Esophagus muscularis mucosa (tissue), 4 donors: ENCODE measurements at places on chromosomes 12 and 14.

DNA sequence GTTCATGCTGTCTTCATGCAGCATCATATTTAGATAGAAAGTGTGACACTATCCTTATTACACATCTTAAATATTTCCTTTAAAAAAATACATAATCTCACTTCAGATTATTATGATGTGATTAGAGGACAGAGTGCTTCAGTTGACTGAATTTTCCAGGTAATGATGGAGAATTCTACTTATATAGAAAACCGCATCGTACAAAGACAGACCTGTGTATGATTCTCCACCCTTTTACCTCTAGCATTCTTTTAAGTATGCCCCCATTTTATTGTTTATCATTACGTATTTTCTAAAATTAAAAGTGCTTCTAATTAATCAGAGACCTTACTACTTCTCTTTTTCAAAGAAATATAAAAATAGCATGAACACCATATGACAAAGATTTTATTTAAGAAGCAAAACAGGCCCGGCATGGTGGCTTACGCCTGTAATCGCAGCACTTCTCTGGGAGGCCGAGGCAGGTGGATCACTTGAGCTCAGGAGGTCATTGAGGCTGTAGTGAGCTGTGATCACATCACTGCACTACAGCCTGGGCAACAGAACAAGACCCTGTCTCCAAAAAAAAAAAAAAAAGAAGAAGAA lies 13.9 kb downstream of the RPS6KA5 start:
- H3K36me3 ChIP-seq = no peaks in the 10 kb centered on the region
- peaks cover 70% of the 10 kb centered on the region for H3K4me1 ChIP-seq
- no peaks in the 10 kb centered on the region for H3K27me3 ChIP-seq

GRCh38 chr14:91332171-91332985 lies 85.2 kb downstream of the CCDC88C start:
- H3K27ac ChIP-seq = no peak overlapping the region
- H3K36me3 ChIP-seq = peaks cover 2% of the 10 kb centered on the region
- H3K27me3 ChIP-seq = no peaks in the 10 kb centered on the region
- peaks cover 25% of the 10 kb centered on the region for H3K4me1 ChIP-seq
- no peak overlapping the region for H3K4me3 ChIP-seq
- no peak for DNase-seq

GRCh38 chr14:86652526-86652925 lies 1122.6 kb downstream of the FLRT2 start:
- no peaks in the 10 kb centered on the region for H3K36me3 ChIP-seq
- no peak for DNase-seq
- H3K4me3 ChIP-seq = no peak overlapping the region
- H3K27me3 ChIP-seq = no peaks in the 10 kb centered on the region

- no peak overlapping the region for H3K27ac ChIP-seq
- DNase-seq = no peak
- no peaks in the 10 kb centered on the region for H3K36me3 ChIP-seq
- peaks cover 19% of the 10 kb centered on the region for H3K4me1 ChIP-seq
- H3K27me3 ChIP-seq = no peaks in the 10 kb centered on the region
These were observed 133.5 kb upstream of the TMCC3 start for GRCh38 chr12:94783862-94784261.

- no peak for DNase-seq
- H3K4me1 ChIP-seq = peaks cover 11% of the 10 kb centered on the region
- no peaks in the 10 kb centered on the region for H3K27me3 ChIP-seq
- H3K4me3 ChIP-seq = no peak overlapping the region
These were observed 17.5 kb downstream of the AQP6 start for GRCh38 chr12:49990273-49990672.

GRCh38 chr12:118033902-118034301 lies 17.4 kb downstream of the RFC5 start:
- H3K4me3 ChIP-seq = no peak overlapping the region
- no peaks in the 10 kb centered on the region for H3K27me3 ChIP-seq
- peaks cover 6% of the 10 kb centered on the region for H3K4me1 ChIP-seq
- DNase-seq = no peak

DNA sequence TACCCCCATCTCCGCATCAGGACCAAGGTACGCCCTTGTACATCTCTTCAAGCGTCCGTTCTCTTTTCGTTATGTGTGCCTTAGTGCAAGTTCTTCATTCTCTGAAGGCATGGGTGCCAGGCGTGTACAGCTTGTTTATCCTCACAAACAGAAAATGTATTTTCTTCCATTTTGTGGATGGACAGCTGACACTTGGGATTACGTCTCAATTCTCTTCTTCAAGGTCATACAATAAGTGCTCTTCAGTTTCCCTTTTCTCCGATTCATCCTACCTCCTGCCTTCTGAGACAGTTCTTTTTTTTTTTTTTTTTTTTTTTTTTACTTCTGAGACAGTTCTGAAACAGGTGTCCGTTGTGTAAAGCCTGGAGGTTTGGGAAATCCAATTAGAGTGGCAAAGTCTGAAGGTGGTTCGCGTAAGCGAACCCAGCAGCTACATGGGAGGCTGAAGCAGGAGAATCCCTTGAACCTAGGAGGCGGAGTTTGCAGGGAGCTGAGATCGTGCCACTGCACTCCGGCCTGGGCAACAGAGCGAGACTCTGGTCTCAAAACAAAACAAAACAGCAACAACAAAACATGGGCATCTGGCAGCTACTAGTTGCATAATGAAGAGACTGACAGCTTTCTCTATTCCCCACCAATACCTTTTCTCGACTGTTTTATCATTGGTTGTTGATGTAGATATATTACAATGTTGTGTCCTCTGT lies 734 bp downstream of the COX6A1 start:
- H3K4me3 ChIP-seq = peak overlapping the region; percentile 75
- peak overlapping the region; percentile 80 for H3K27ac ChIP-seq
- H3K36me3 ChIP-seq = peaks cover 33% of the 10 kb centered on the region
- no peak for DNase-seq
- H3K27me3 ChIP-seq = no peaks in the 10 kb centered on the region
- peaks cover 24% of the 10 kb centered on the region for H3K4me1 ChIP-seq

DNA sequence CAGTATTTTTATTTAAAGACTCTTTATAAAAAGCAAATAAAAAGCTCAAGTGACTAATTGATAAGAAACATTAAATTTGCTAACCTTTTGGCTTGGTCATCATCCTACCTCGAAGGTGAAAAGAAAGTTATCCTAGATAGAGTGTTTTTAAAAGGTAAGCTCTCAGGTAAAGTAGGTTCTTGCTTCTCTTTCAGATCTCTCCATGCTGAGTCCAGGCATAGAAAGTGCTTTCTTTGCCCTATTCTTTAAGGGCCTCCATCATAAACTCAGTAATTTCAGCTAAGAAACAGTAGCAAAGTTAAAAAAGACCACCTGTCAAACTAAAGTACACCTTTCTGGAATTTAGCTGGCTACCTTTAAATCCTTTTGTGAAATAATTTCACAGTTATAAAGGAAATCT lies 20.6 kb upstream of the ANHX start:
- no peak overlapping the region for H3K27ac ChIP-seq
- H3K4me1 ChIP-seq = no peaks in the 10 kb centered on the region
- no peak overlapping the region for H3K4me3 ChIP-seq
- DNase-seq = no peak

DNA sequence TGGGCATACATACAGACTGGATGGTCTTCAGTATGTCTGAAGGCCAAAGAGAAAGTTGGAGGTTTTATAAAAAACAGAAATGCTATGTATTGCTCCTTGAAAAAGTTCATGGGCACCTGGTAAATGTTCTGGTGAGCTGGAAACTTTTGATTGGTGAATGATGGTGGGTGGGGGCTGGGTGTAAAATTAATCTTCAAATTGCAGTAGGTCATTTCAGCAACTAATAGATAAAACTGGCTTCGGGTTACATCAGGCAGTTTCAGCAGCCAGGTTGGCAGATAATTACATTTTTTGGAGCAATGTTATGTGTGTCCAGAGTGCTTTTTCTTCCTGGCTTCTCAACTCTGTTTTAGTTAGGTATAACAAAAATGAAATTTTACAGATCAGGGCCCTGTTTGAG lies 35.3 kb downstream of the SDR9C7 start:
- no peaks in the 10 kb centered on the region for H3K4me1 ChIP-seq
- H3K27me3 ChIP-seq = no peaks in the 10 kb centered on the region
- H3K4me3 ChIP-seq = no peak overlapping the region
- no peak overlapping the region for H3K27ac ChIP-seq
- no peaks in the 10 kb centered on the region for H3K36me3 ChIP-seq
- peak; percentile 60 for DNase-seq

DNA sequence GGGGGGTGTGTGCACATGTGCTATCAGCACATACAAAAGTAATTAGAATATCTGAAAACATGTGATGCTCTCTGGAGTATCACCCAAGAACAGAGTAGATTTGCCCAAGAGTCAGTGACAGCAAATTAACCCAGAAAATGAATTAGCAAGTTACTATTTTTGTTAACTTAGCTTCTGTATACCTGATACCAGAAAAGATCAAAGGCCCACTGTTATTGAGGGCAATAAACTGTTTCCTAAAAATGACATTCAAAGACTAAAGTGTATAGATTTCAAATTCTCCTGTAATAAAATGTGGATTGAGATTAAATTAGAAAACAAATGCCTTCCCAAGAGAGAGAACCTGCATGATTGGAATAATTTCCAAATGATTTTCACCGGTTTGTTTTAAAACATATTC lies 184.7 kb downstream of the MED13L start:
- H3K4me3 ChIP-seq = no peak overlapping the region
- no peak for DNase-seq
- H3K36me3 ChIP-seq = no peaks in the 10 kb centered on the region
- H3K27ac ChIP-seq = no peak overlapping the region

GRCh38 chr12:94122591-94122990 lies 25.8 kb upstream of the PLXNC1 start:
- no peaks in the 10 kb centered on the region for H3K4me1 ChIP-seq
- no peak overlapping the region for H3K27ac ChIP-seq
- DNase-seq = no peak
- H3K36me3 ChIP-seq = no peaks in the 10 kb centered on the region

GRCh38 chr12:67068761-67069450 lies 200.3 kb upstream of the CAND1 start:
- H3K4me3 ChIP-seq = peak overlapping the region; percentile 87
- no peak for DNase-seq
- peak overlapping the region; percentile 86 for H3K27ac ChIP-seq
- no peaks in the 10 kb centered on the region for H3K27me3 ChIP-seq
- H3K4me1 ChIP-seq = peaks cover 5% of the 10 kb centered on the region
- no peaks in the 10 kb centered on the region for H3K36me3 ChIP-seq

DNA sequence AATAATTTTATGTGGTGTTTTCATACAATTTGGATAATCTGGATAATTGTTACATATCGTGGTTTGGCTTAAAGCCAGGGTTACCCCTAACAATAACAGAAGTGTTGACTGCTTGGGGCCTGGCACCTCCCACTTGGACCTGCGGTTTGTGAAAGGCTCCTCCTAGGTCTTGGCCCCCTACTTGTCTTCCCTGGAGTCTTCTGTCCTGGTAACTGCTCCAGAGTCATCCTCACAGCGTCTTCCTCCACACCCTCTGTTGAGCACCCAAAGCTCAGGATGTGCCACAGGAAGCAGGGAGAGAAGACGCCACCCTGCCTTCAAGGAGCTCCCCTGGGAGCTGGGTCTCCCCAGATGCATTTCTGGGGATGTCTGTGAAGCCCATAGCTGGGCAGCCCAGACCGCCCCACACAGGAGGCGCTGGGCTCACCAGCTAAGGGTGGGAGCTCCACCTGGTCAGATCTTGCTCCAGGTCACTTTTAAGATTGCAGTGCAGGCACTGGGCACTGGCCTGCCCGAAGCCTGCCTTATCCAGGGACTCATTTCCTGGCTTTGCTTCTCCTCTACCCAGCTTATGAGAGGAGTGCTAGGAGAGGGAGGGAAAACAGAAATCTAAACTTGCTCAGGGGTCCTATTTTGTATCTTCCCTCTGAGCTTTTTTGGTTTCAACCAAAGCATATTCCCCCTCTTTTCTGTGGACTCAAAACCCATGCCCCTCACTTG lies 98.2 kb downstream of the ZFP36L1 start:
- no peak overlapping the region for H3K4me3 ChIP-seq
- H3K27ac ChIP-seq = no peak overlapping the region
- no peaks in the 10 kb centered on the region for H3K36me3 ChIP-seq
- H3K27me3 ChIP-seq = no peaks in the 10 kb centered on the region

GRCh38 chr12:3033539-3033867 lies 43.7 kb upstream of the TSPAN9 start:
- H3K27me3 ChIP-seq = no peaks in the 10 kb centered on the region
- peaks cover 24% of the 10 kb centered on the region for H3K36me3 ChIP-seq
- no peak for DNase-seq
- H3K4me3 ChIP-seq = no peak overlapping the region

GRCh38 chr12:88940854-88941253 lies 360.6 kb upstream of the KITLG start:
- H3K4me1 ChIP-seq = peaks cover 2% of the 10 kb centered on the region
- no peaks in the 10 kb centered on the region for H3K27me3 ChIP-seq
- no peak for DNase-seq
- no peak overlapping the region for H3K4me3 ChIP-seq
- no peaks in the 10 kb centered on the region for H3K36me3 ChIP-seq

- no peak for DNase-seq
- H3K27me3 ChIP-seq = no peaks in the 10 kb centered on the region
- peaks cover 13% of the 10 kb centered on the region for H3K4me1 ChIP-seq
- no peak overlapping the region for H3K4me3 ChIP-seq
- H3K36me3 ChIP-seq = no peaks in the 10 kb centered on the region
- H3K27ac ChIP-seq = no peak overlapping the region
These were observed 196.2 kb upstream of the ARHGAP5 start for GRCh38 chr14:31880935-31881334.

GRCh38 chr14:76830556-76830955 lies 4.3 kb downstream of the LRRC74A start:
- no peak overlapping the region for H3K4me3 ChIP-seq
- H3K27ac ChIP-seq = no peak overlapping the region
- no peak for DNase-seq
- H3K36me3 ChIP-seq = no peaks in the 10 kb centered on the region

- H3K27me3 ChIP-seq = no peaks in the 10 kb centered on the region
- H3K27ac ChIP-seq = no peak overlapping the region
- no peaks in the 10 kb centered on the region for H3K36me3 ChIP-seq
- no peaks in the 10 kb centered on the region for H3K4me1 ChIP-seq
These were observed 58.1 kb downstream of the TBX5 start for GRCh38 chr12:114347861-114348260.

DNA sequence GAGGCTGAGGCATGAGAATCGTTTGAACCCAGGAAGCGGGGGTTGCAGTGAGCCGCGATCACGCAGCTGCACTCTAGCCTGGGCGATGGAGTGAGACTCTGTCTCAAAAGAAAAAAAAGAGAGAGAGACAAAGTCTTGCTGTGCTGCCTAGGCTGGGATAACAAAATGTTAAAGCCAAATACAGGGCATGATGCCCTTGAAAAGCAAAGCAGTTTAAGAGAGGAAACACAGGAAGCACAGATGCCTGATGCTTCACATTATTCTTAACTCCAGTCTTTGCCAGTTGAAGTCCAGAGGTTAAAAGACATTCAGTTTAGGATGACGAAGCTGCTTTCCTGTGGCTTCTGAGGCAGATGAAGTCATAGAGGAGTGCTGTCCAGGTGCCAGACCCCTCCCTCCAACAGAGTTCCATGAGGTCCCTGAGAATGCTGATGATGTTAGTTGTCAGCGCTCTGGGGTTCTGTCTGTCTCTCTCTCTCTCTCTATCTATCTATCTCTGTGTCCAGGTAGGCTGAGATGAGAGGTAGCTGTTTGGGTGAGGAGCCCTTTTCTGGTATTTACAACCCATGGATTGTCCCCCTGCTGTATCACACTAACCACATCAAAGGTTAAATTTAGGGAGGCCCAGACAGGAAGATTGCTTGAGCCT lies 4.9 kb upstream of the MRPL52 start:
- no peaks in the 10 kb centered on the region for H3K27me3 ChIP-seq
- peaks cover 17% of the 10 kb centered on the region for H3K4me1 ChIP-seq
- DNase-seq = no peak
- no peaks in the 10 kb centered on the region for H3K36me3 ChIP-seq
